ENCODE measurements at places on chromosomes 4 and X.

DNA sequence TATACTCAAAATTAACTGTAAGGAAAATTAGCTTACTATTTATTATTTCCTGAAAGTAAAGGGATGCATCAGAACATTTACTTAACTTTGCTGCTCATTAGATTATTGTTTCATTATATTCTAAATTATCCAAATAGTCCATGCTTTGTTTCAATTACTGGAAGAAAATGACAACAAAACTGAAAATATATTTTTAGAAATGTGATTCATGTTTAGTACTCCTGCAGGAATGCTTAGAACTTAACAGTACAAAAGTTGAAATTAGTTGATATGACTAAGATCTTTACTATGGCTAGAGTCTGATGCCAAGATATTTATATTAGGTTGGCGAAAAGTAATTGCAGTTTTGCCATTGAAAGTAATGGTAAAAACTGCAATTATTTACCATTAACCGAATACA, 660.5 kb upstream of the PABPC4L start:
- no peak for DNase-seq

DNA sequence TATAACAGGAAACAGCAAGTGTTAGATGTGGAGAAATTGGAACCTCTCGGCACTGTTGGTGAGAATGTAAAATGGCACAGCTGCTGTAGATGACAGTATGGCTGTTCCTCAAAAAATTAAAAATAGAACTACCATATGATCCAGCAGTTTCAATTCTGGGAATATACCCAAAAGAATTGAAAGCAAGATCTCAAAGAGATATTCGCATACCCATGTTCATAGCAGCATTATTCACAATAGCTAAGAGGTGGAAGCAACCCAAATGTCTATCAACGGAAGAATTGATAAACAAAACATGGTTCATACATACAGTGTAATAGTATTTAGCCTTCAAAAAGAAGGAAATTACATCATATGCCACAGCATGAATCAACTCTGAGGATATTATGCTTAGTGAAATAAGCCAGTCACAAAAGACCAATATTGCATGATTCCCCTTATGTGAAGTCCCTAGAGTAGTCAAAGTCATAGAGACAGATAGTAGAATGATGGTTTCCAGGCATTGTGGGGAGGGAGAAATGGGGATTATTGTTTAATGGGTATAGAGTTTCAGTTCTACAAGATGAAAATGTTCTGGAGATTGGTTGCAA, 467.7 kb downstream of the IDS start:
- no peak for DNase-seq

- no peak for DNase-seq
These were observed 62.5 kb upstream of the IRF2 start for GRCh38 chr4:184536881-184537248.

- no peak for DNase-seq
These were observed 94.3 kb downstream of the HPRT1 start for GRCh38 chrX:134554291-134554690.

DNA sequence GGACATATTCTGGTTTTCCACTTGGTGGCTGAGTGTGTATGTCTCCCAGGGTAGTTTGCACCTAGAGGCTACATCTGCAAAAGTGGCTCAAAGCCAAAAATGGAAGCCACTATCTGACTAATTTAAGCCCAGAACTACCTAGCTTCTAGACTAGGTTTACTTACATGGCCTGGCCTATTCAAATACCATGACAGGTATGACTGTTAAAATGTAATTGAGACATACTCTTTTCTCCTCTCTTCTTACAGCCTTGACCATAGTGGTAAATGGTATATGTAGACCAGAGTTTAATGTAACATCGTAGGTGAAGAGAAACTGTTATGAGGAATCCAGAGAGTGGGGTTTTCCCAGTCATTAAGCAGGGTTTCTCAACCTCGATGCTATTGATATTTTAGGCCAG, 2.6 kb upstream of the TRPC5 start:
- DNase-seq: no peak

DNA sequence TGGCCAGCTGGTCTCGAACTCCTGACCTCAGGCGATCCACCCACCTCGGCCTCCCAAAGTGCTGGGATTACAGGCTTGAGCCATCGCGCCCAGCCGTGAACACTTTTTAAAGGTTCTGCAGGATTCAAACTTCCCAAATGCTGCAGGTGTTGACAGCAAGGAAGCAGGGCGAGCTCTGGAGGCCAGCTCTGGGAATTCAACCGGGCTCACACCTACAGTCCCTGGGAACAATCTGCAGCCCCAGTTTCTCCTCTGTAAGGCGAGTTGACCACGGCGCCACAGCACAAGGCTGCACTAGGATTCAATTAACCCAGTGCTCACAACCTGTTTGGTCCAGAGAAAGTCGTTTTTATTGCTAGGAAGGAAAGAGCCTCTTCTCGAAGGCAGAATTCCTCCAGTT, 1.6 kb downstream of the MTNR1A start:
- no peak for DNase-seq
